Effector memory CD8-positive, alpha-beta T cell (primary cell): ENCODE measurements at places on chromosomes 7 and 10.

DNA sequence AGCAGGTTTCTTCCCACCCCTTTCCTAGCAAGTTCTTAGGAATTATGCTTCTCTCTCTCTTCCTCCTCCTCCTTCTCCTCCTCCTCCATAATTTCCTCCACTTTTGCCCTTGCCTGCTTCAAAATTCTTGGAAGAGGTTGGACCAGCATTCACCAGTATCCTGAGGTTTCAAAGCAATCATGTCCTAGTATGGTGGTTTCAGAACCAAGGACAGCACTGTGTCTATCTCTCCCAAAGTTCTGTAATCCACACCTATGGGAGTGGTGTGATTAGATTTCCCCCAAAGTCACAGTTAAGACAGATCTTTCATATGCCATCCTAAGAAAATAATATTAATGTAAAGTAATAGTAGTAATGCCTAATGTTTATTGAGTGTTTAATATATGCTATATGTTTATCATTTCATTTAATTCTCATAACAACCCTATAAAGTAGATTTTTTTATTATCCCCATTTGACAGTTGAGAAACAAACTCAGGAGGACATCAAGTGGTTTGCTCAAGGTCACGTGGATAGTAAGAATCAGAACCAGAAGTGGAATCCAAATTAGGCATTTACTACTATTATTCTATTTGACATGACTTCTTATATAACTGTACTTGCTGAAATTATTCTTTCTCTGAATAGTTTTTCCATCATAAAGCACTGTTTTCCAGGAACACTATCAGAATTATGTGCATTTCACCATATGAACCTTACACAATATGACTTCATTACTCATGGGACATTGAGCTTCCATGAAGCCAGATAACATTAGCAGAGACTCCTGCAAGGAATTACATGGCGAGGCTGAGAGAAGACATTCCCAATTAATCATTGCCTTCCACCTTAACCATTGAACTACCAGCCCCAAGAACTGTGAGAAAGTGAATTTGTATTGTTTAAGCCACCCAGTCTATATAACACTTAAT lies 91.4 kb downstream of the IPMK start:
- H3K27me3 ChIP-seq: peaks cover 11% of the 10 kb centered on the region
- DNase-seq: no peak
- H3K36me3 ChIP-seq: no peaks in the 10 kb centered on the region
- H3K27ac ChIP-seq: no peak overlapping the region

GRCh38 chr7:835021-835420 lies 2.7 kb downstream of the SUN1 start:
- H3K36me3 ChIP-seq: peaks cover 41% of the 10 kb centered on the region
- H3K4me1 ChIP-seq: peaks cover 38% of the 10 kb centered on the region
- no peak overlapping the region for H3K27ac ChIP-seq
- DNase-seq: no peak
- H3K4me3 ChIP-seq: no peak overlapping the region

DNA sequence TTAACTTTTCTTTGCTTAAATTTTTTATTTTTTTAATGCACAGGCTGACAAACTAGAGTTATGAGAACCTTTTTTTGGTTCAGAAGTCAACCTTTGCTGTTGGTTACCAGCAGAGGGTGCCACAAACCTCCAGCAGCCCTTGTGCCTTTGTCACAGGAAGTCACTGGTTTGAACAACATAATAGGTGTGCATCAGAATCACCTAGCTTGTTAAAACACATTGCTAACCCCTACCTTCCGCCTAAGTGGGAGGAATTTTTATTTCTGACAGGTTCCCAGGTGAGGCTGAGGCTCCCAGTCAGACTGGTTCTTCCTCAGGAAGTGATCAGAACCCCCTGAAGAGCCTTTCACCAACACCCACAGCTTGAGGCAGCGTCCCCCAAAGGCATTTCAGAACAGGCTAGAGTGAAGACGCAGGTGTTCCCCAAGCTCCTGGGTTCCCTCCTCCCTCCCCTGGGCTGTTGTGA lies 22.6 kb upstream of the VDAC2 start:
- peak overlapping the region; percentile 17 for H3K4me3 ChIP-seq
- peak overlapping the region; percentile 83 for H3K27ac ChIP-seq
- peaks cover 6% of the 10 kb centered on the region for H3K36me3 ChIP-seq
- DNase-seq: peak; percentile 63
- no peaks in the 10 kb centered on the region for H3K27me3 ChIP-seq

DNA sequence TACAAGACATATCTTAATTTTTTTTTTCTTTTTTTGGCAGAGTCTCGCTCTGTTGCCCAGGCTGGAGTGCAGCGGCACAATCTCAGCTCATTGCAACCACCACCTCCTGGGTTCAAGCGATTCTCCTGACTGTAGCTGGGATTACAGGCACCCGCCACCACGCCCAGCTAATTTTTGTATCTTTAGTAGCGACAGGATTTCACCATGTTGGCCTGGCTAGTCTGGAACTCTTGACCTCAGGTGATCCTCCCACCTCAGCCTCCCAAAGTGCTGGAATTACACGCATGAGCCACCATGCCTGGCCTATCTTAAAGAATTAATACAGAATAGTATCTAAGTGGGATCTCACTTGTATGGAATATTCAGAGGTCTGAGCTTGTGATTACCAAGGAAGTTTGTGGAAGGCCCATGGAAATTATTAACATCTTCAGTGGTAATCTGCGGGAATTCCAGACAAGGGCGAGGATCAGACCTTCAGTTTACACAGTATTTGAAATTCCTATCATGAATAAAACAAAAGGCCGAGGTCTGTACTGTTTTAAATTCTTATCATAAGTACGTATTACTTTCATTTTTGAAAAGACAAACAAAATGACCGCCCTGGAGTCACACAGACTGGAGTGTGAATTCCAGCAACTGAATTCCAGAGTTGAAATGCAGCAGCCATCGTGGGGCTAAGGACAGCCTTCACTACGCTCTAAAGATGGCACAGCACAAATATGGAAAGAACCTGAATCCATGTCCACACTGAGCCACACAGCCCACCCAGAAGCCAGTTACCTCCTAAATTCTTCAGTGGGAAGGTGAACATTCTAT lies 16.7 kb downstream of the GPRIN2 start:
- DNase-seq: no peak
- H3K4me3 ChIP-seq: no peak overlapping the region
- H3K36me3 ChIP-seq: no peaks in the 10 kb centered on the region
- H3K27me3 ChIP-seq: peaks cover 53% of the 10 kb centered on the region
- H3K27ac ChIP-seq: no peak overlapping the region

- H3K36me3 ChIP-seq: peaks cover 12% of the 10 kb centered on the region
- no peak for DNase-seq
- no peak overlapping the region for H3K27ac ChIP-seq
Measured at GRCh38 chr10:88933564-88933963, 19.0 kb downstream of the ACTA2 start.
